Stimulated activated naive CD8-positive, alpha-beta T cell treated with anti-CD3 and anti-CD28 coated beads, Interleukin-15, Interleukin-2, amounts not matched to agents 100 U/mL and 50 U/mL, for 24 hours (primary cell): ENCODE measurements at places on chromosomes 7 and 10.

- DNase-seq: no peak
Measured at GRCh38 chr7:142999793-143000192, 27.1 kb downstream of the OR9A2 start.

DNA sequence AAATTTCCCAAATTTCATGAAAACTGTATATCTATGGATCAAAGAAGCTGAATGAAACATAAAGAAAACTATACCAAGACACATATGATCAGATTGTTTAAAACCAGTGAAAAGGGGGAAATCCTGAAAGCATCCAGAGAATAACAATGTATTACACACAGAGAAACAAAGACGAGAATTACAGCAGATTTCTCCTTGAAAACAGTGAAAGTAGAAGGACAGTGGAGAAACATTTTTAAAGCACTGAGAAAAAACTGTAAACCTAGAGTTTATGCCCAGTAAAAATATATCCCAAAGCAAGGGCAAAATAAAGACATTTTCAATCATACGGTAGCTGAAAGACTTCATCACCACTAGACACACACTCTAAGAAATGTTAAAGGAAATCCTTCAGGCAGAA lies 121.0 kb downstream of the DPY19L1 start:
- DNase-seq: no peak

- DNase-seq: no peak
Measured at GRCh38 chr10:88216976-88217375, 353.6 kb downstream of the PTEN start.

DNA sequence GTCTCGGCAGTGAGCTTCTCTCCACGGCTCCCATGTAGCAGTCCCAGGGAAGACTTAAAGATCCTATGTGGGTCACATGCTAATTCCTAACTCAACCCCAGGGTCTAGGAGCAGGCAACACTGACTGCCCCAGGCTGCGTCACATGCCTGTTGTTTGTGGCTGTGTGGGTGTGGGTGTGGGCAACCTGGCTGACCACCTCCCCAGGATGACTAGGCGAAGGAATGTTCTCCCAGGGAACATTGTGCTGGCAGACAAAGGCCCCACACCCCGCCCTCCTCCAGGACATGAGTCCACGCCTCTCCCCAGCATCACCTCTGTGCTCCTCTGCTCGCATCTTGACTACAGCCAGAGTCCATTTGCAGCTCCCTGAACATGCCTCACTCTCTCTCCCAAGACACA lies 30.3 kb downstream of the SLC29A3 start:
- DNase-seq: no peak

DNA sequence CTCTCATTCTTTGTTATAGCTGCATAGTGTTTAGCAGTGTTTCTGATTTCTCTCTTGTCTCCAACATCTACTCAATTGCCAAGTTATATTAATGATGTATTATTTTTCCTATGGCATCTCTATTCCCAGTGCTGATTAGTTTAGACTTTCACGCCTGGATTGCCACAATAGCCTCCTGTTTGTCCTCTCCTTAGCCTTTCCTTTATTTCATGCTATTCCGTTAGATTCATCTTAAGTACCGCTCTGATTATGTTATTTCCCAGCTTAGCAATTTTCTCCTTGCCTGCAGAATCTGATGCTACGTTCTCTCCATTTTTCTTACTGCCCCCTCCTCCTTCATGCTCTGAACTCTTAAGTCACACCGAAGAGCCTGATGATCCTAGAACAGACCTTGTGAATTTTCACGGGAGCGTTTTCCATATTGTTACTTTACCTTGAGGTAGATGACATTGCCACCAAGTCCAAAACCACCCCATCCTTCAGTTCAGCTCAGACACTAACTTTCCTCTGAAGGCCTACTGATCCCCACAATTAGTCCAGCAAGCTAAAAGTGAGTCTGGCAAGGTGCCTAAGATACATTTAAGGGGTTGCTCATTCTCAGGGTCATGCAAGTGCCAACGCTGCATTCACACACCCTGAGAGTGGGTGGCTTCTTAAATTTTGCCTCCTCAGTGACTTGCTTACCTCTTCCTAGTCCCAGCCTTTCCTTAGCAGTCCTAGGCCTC lies 6.6 kb upstream of the NRF1 start:
- no peak for DNase-seq

DNA sequence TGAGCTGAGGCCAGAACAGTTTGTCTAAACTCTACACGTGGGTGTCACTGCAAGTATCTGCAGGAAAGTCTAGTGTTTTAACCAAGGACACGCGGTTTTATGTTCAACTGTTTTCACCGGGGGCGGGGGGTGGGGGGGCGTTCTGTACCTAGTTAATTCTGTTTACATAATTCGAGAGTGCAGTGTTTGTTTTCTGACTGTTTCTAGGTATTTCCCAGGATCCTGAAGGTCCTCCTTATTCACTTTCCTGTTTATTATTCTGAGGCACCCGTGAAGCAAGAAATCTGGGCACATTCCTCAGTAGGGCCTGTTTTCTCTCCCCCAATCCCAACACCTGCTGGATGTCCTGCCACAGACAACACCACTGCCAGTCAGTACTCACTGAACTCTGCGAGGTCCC lies 7.6 kb downstream of the LOXL4 start:
- no peak for DNase-seq

- DNase-seq: peak; percentile 36
Measured at GRCh38 chr7:43584195-43584586, 1.3 kb downstream of the STK17A start.

DNA sequence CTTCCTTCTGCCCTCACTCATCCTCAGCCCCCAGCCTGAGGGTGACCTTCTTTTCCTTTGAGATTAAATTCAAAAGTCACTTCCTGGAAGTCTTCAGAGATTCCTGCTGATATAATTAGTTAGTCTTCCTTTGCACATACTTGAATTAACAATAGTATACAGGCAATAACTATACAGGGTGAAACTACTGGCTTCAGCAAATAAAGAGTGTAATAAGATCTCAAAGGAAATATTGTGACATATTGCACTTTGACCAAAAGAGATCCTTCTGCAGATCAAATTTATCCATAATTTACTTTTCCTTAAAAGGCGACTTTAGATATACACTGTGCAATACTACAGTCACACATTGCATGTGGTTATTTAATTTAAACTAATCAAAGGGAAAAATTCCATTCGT lies 123.8 kb downstream of the SEMA3A start:
- DNase-seq: no peak

- no peak for DNase-seq
Measured at GRCh38 chr10:51707821-51708424, 8.5 kb upstream of the CSTF2T start.

GRCh38 chr7:42492920-42493319 lies 255.9 kb upstream of the GLI3 start:
- DNase-seq: no peak

GRCh38 chr7:2709553-2710285 lies 21.7 kb downstream of the AMZ1 start:
- peak; percentile 83 for DNase-seq

- DNase-seq: no peak
Measured at GRCh38 chr10:129969184-129969910, 5.3 kb upstream of the EBF3 start.

GRCh38 chr10:101120884-101121653 lies 10.0 kb upstream of the TLX1 start:
- DNase-seq: peak; percentile 47

DNA sequence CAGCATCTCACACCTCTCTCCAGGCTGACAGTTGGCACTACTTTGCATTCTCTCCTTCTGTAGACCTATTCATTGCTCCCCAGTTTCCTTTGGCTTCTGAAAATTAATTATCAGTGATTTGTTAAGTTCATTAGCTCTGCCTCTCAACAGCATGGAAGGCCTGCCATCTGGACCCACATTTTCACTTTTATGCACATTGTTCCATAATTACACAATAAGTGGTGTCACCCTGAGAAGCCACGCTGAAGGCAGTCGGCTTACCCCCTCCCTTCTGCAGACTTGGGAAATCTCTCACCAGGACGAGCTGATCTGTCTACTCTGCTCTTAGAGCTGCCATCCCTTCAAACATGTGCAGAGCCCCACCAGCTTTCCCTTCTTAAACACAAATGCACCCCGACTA lies 64.7 kb downstream of the SLIT1 start:
- no peak for DNase-seq

- DNase-seq: no peak
Measured at GRCh38 chr7:134778941-134779740, at the start of gene CALD1. Gene CALD1 (plus strand): TSS chr7:134779634. CDS start chr7:134867734, 88,100 bp downstream.

GRCh38 chr10:12969951-12970350 lies 31.6 kb downstream of the CCDC3 start:
- DNase-seq: no peak

- no peak for DNase-seq
Measured at GRCh38 chr7:158401826-158402225, 185.8 kb downstream of the PTPRN2 start.

DNA sequence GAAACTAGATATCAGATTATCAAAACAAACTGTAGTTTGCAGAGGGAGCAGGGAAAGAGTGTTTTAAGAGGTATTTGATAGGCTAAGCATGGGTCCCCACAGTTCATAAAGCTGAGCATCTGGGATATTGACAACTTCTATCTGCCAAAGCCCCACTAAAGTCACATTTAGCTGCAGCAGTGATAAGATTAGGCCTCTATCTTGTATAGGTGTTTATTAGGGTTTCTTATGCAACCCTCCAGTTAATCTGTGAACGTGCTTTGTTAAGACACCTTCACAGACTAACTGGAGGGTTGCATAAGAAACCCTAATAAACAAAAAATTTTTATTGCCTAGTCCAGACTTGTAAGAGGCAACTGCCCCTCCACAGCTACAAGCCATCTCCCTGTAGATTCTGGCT lies 78.0 kb downstream of the CYP51A1 start:
- DNase-seq: no peak

DNA sequence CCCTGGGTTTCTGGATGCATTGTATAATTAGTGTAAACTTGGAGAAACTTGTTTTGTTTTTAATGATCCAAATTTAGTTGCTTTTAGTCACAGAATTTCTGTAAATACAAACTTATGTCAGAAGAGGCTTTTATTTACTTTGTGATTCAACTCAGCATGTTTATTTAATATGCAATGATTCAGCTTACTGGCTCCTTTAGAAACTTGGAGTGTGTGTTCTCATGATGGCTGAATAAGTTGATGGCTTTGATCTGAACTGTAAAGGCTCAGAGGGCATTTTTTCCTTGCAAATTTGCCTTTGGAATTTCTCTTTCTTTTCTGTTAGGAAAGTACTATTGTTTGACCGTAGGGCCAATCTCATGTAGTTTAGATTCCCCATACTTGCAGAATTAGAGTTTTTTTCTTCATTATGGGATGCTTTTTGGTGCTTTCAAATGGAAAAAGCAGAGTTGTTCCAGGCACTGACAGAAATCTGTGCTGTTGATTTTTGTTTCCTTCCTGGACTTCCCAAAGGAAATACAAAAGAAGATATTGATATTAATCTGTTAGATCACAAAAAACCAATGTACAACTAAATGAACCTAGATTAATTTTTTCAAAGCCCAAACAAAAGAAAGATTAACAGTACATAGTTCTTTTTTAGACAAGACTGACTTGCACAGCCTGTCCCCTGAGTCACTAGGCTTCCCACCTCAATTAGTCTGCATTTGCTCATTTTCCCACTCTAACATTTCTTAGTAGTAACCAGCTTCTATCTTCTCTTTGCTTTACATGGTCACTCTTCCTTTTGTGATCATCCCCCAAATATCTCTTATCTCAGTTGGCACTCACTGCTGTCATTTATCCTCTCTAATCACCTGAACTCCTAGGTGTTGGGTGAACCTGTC lies 96.8 kb upstream of the AGR3 start:
- DNase-seq: no peak

- DNase-seq: no peak
Measured at GRCh38 chr7:26140380-26140779, 11.6 kb upstream of the NFE2L3 start.

DNA sequence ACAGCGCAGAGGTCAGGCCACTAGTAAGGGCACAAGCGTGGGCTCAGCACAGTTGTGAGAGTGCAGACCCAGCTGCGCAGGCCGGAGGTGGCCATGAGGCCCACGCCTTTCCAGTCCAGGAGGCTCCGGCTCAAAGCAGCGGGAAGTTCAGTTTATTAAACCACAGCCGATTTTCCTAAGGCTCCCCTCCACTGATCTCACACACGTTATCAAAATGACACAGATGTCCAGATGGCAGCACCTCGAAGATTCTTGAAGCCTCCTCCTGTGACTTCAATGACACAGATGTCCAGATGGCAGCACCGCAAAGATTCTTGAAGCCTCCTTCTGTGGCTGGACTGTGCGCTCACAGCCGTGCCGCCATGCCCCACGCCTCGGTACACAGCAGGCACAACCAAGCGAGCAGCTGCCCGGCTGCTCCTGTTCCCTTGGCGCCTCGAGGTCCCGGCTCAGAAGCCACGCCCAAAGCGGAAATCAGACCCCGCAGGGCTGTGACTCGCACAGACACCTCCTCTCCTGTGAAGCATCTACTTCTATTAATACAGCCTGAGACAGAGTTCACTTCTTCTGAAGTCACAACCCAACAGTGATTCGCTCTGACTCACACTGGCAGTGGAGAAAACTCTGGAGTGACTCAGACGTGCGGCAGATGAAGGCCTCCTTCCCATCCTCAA lies 122.7 kb downstream of the MAD1L1 start:
- peak; percentile 77 for DNase-seq

DNA sequence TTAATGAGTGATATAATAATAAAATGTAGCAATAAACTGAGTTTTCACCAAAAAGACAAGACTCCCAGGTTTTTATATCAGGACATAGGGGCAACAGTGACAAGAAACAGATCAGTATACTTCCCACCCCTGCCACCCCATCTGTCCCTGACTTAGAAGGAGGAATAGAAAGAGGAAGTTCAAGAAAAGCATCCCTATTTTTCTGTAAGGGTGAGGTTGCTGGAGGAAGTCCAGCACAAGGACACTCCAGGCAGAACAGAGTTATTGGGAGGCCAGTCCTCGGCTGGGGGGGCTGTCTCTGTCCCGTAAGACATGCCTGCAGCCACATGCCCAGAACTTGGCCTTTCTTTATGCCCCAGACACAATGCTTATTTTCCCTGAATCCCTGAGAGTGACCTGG lies 16.5 kb upstream of the TLX1 start:
- DNase-seq: no peak

DNA sequence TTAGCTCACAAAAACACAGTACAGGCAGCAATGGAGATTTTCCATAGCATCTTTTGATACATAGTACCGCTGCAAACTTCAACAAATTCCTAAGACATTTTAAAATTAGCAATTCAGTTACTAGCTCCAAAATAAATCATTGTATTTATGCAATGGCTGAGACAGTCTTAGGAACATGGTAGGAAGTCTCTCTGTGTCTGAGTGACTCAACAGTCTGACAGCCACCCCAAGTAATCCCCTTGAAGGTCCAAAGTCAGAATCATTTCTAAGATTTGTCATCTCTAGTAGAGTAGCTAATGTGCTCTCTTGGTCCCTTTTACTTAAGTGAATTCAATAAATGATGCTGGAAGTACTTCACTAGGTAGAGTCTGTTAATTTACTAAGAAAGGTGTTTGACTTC lies 93.8 kb upstream of the NOBOX start:
- no peak for DNase-seq

GRCh38 chr10:5890452-5890915 lies 441 bp downstream of the FBH1 start:
- DNase-seq: peak; percentile 38

DNA sequence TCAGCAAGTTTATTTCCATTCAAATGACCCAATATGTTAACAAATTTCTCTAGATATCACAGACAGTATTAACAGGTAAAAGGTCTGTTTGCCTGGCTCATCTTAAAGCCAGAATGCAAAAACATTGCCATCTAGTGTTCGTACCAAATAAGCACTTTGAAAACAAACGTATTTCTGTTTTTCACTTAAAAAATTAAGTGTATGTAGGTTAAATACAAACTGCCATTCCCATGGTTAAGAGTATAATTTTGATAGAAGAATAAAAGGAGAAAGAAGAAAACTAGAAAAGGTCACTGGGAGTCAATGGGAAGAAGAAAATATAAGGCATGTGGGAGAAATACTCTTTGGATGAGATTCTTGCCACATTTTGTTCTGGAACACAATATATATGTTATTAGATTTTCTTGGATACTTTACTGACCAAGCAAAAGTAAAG lies 51.0 kb downstream of the ORC5 start:
- no peak for DNase-seq
